ENCODE measurements at places on chromosomes 4 and X. TPM values are rescaled to one million over a fixed set of nuclear protein-coding genes. Genes with fewer than 3 reads are reported as not detected.

- no peak for DNase-seq
These were observed 15.9 kb upstream of the TMEM185A start for GRCh38 chrX:149647505-149647904.

DNA sequence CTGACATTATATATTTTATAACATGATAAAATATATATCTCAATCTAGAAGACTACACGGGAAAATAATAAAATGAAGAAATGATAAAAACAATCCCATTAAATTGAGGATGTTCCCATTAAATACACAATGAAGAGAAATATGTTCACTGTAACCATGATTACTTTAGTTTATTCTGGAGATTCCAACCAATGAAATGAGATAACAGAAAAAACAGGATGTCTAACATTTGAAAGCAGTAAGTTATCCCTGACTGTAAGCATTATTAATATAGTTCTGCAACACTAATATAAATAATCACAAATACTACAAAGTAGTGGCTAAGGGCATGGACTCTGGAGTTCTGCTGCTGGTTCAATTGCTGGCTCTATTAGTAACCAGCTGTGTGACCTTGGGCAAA lies 169.4 kb downstream of the RNF150 start:
- DNase-seq, result no peak

- no peak for DNase-seq
These were observed 1268.6 kb downstream of the FAM133A start for GRCh38 chrX:94942603-94943002.

DNA sequence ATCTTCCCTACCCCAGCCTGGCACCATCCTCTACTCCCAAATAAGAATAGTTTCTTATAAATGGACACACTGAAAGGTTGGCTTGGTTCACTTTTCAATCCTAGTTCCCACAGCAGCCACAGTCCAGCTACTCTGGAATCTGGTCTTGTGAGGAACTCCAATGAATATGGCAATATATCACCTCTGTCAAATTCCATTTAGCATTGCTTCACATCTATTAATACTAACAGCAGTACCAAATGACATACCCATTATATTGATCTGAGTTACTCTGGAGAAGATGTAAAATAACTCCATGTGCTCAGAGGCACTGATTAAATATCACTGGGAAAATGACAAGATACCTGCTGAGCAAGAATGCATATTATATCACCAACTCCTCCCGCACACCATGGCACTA lies 8.6 kb downstream of the OPHN1 start:
- peak; percentile 44 for DNase-seq

ATP8A1 gene
- total RNA-seq, result 4.5 TPM

RNF150 gene
- 1.5 TPM for total RNA-seq
